ENCODE measurements at places on chromosomes 12 and 14. TPM values are rescaled to one million over a fixed set of nuclear protein-coding genes. Genes with fewer than 3 reads are reported as not detected.

Gene SERPINA1
- 1,712 TPM for polyA plus RNA-seq

Gene ARHGAP9
- 16.1 TPM for polyA plus RNA-seq

Gene KRT1
- polyA plus RNA-seq: 0.51 TPM

Gene SYT10
- polyA plus RNA-seq: 0.84 TPM

Gene CLEC14A
- 5.9 TPM for polyA plus RNA-seq

Gene OR11H12
- not detected for polyA plus RNA-seq

Gene KRT4
- polyA plus RNA-seq: not detected

Gene PA2G4
- 131 TPM for polyA plus RNA-seq

Gene LGALS3
- polyA plus RNA-seq: 873 TPM

DNA sequence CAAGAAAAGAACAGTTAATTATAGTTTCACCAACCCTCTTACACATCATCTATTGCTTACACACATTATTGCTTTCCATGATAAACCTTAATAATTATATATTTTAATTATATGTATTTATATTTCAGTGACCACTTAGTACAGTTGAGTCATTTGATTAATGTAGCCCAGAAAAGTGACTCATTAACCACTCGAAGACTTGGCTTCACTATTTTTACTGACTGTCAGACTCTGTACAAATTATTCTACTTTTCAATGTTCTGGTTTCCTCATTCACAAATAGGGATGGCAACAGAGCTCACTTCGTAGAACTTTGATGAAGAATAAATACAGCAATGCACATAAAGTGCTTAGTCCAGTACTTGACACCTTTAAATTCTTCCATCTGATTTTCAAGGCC, 98.3 kb downstream of the CFAP54 start:
- DNase-seq: no peak
- H3K27ac ChIP-seq: no peak overlapping the region
- H3K36me3 ChIP-seq: no peaks in the 10 kb centered on the region
- H3K4me3 ChIP-seq: no peak overlapping the region

DNA sequence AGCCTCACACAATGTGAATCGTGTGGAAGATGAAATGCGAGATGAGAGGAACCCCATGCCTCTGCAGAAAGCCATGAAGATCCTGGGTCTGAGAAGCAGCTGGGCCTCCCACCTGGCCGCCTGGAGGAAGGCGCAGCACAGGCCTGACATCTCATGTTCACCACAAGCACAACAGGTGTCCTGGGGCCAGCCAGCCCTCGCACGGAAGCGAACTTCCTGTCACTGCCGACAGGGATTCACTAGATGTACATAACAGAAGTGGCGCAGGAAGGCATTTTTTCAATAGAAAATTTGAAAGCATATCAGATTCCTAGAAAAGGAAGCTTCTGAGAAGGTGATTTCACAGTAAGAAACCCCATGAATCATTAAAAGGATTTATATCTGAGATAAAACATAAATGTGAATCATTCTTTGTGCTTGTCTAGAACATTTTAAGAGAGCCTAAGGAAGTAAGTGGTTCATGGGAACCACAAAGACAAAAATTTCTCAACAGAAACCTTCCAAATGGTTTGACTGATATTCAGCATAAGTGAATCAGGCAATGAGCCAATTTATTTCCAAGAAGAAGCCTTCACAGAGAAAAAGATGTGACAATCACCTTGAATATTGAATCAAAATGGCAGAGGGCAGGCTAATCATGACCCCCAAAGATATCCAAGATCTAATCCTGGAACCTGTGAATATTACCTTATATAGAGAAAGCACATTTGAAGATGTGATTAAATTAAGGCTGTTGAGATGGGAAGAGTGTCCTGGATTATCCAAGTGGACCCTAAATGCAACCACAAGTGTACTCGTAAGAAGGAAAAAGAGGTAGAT, 311.9 kb downstream of the DUSP6 start:
- DNase-seq: no peak
- H3K27ac ChIP-seq: no peak overlapping the region
- H3K36me3 ChIP-seq: no peaks in the 10 kb centered on the region
- no peaks in the 10 kb centered on the region for H3K27me3 ChIP-seq

DNA sequence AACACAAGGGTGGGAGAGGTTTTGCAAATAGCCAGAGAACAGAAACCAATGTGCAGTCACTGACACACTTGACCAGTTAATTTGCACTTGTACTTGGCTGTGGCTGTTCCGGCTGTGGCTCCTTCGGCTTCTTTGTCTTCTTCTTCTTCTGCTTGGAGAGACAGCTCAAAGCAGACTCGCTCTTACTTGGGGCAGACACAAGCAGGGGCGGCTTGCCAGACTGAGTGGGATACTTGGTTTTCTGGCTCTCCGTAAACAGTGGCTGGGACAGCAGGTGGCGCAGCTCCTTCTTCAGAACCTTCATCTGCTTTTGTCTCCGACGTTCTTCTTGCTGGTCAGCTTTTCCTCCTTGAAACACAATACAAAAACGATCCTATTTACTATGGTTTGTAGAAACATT, 25.0 kb downstream of the OTUB2 start:
- H3K27me3 ChIP-seq: no peaks in the 10 kb centered on the region
- no peak for DNase-seq
- H3K4me3 ChIP-seq: no peak overlapping the region
- no peak overlapping the region for H3K27ac ChIP-seq
- H3K36me3 ChIP-seq: peaks cover 91% of the 10 kb centered on the region

GRCh38 chr12:64699504-64700115, 59.6 kb downstream of the GNS start:
- H3K27ac ChIP-seq: no peak overlapping the region
- H3K36me3 ChIP-seq: peaks cover 6% of the 10 kb centered on the region
- no peak overlapping the region for H3K4me3 ChIP-seq
- no peak for DNase-seq
- H3K4me1 ChIP-seq: peaks cover 7% of the 10 kb centered on the region

DNA sequence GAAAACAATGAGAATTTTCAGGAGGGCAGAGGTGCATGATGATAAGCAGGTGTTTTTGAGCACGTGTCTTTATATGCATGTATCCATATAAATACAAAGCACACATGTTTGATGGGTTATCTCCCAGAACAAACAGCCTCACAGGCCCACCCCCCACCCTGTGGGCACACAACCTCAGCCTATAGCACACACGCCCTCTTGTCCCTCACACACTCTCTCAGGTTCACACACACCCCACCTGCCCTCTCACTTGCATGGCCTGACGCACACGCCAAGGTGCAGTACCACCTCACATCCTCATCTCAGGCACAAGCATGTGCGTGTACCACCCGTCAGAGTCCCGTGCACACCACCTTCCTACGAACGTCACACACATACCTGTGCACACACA, 8.6 kb upstream of the KRT8 start:
- H3K4me1 ChIP-seq: peaks cover 72% of the 10 kb centered on the region
- H3K4me3 ChIP-seq: no peak overlapping the region
- no peaks in the 10 kb centered on the region for H3K27me3 ChIP-seq
- peak; percentile 91 for DNase-seq
- H3K27ac ChIP-seq: peak overlapping the region; percentile 95

DNA sequence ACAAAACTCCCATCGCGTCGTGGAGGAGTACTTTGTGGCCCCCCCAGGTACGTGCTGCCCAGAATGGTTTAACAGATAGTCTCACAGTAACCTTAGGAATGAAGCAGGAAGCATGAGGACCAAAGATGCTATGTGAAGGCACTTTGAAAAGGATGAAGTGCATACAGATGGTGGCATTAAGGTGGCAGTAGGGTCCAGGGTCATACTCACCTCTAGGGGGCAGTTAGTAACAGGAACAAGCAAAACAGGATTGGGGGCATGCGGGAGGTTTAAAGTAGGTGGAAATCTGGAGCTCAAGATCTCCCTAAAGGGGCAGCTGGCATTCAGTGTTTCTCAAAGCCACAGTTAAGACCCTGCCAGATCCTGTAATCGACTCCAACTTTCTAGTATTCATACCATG, 10.9 kb downstream of the GATC start:
- H3K36me3 ChIP-seq: peaks cover 67% of the 10 kb centered on the region

GRCh38 chr12:104865080-104865479, 93.0 kb downstream of the SLC41A2 start:
- no peak for DNase-seq
- no peak overlapping the region for H3K27ac ChIP-seq
- no peaks in the 10 kb centered on the region for H3K4me1 ChIP-seq

DNA sequence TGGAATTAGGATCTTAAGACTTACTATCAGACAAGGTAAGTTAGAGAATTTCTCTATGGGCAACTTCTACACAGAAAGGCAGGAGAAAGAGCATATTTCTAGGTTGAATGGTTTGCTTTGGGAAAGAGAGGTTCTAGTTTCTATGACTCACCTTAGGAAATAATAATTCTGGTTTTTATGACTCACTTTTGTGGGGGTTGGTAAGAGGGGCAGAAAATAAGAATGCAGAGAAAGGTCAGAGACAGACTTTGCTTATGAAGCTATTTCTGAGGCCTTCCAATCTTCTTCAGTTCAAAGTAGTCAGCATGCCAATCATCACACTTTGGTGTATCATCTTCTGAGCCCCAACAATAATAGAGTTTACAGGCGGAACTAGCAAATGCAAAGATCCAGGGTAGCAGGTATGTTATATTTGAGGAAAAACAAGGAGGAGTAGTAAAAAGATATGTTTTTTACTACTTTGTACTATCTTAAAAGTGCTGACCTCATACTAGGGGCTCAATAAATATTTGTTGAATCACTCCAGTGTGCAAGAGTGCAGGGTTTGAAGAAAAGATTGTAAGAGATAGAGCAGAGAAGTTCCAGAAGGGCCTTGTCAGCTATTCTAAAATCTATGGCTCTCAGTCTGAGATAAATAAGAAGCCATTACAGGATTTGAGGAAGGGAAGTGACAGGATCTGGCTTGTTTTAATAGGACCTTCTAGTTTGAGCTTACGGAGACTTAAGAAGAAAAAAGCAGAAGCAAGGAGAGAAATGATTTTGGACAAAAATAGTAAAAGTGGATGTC, 56.7 kb upstream of the LRFN5 start:
- no peak overlapping the region for H3K4me3 ChIP-seq
- DNase-seq: no peak
- no peaks in the 10 kb centered on the region for H3K27me3 ChIP-seq
- H3K27ac ChIP-seq: no peak overlapping the region

- peaks cover 84% of the 10 kb centered on the region for H3K36me3 ChIP-seq
- no peak for DNase-seq
- H3K27ac ChIP-seq: no peak overlapping the region
- no peaks in the 10 kb centered on the region for H3K27me3 ChIP-seq
- H3K4me3 ChIP-seq: no peak overlapping the region
- H3K4me1 ChIP-seq: no peaks in the 10 kb centered on the region
These were observed 21.5 kb downstream of the ALDH2 start for GRCh38 chr12:111788178-111788654.

- no peak overlapping the region for H3K4me3 ChIP-seq
- no peak overlapping the region for H3K27ac ChIP-seq
- H3K36me3 ChIP-seq: no peaks in the 10 kb centered on the region
These were observed 70.0 kb downstream of the DIP2B start for GRCh38 chr12:50574601-50575348.

DNA sequence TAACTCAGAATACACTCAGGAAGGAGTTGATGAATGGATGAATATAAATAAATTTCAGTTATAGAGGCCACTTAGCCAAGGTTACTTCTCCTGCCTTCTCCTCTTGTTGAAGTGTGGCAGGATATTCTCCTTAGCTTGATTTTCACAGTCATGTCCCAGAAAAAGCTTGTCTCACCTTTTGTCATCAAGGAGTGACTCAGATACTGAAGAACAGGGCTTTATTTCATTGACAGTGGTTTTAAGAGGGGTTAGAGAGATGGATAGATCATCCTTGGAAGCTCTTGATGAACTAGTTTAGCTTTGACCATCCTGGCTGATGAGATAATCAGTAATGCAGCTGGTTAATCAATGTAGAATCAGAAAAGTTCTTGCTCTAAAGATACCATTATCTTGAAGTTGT, 35.0 kb upstream of the CFAP54 start:
- no peaks in the 10 kb centered on the region for H3K4me1 ChIP-seq
- DNase-seq: no peak
- H3K4me3 ChIP-seq: no peak overlapping the region
- no peaks in the 10 kb centered on the region for H3K36me3 ChIP-seq
- no peaks in the 10 kb centered on the region for H3K27me3 ChIP-seq

GRCh38 chr14:71117839-71118743, 210.8 kb downstream of the PCNX1 start:
- H3K4me3 ChIP-seq: no peak overlapping the region
- H3K27ac ChIP-seq: peak overlapping the region; percentile 95
- peaks cover 63% of the 10 kb centered on the region for H3K4me1 ChIP-seq
- DNase-seq: peak; percentile 91
- H3K36me3 ChIP-seq: no peaks in the 10 kb centered on the region

DNA sequence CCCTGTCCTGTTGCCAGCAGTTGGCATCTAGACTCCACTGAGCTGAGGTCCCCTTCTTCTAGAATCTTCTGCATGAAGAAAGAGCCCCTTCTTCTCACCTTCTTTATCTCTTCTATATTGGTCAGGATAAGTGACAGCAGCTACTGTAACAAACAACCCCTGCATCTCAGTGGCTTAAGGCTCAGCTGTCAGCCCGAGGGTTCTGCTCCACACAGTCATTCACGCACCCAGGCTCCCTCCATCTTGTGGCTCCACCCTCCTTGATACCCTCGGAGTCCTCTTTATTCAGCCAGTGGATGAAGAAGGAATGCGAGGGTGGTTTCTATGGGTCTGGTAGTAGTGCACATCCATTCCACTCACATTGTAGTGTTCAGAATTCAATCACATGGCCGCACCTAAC, 10.5 kb upstream of the RFLNA start:
- H3K4me3 ChIP-seq: no peak overlapping the region
- H3K36me3 ChIP-seq: no peaks in the 10 kb centered on the region
- peaks cover 15% of the 10 kb centered on the region for H3K4me1 ChIP-seq
- no peaks in the 10 kb centered on the region for H3K27me3 ChIP-seq
- DNase-seq: no peak

DNA sequence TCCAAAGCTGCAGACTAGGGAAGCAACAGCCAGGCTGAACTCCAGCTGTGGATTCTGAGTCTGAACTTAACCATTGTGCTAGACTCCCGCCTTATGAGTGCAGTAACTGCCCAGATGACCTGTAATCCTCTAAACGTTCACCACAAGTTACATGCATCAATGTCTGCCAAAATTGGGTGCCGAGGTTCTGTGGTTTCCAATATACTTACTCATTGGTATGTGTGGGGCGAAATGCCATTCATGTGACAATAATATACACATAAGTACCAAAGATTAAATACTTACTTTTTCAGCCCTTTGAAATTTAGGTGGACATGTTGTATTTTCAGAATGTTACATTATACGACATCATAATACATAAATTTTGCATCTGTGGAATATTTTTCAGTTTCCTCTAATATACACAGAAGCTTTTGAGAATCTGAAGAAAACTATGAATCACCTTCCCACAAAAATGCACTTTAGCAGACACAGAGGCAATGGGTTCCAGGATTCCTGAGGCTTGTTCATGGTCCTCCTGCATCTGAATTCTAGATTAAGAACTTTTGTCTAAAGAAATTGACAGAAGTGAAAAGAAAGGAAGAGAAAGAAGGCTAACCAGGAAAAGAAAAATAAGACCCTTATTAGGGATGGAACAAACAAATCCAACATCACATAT, 31.7 kb downstream of the GRIP1 start:
- no peak overlapping the region for H3K27ac ChIP-seq
- no peak overlapping the region for H3K4me3 ChIP-seq
- no peaks in the 10 kb centered on the region for H3K27me3 ChIP-seq
- H3K36me3 ChIP-seq: no peaks in the 10 kb centered on the region

All from large intestine (tissue), 12 donors.